ENCODE measurements at places on chromosomes 16 and 17.

- DNase-seq = no peak
Measured at GRCh38 chr17:61508912-61509311, 56.7 kb downstream of the TBX4 start.

DNA sequence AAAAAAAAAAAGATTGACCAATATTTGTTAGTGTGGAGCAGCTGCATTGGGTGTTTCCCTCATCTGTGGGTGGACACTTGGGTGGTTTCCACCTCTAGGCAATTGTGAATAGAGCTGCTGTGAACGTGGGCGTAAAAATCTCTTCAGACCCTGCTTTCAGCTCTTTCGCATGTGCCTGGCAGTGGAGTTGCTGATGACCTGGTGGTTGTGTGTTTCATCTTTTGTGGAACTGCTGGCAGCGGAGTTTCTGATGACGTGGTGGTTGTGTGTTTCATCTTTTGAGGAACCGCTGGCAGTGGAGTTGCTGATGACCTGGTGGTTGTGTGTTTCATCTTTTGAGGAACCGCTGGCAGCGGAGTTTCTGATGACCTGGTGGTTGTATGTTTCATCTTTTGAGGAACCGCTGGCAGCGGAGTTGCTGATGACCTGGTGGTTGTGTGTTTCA lies 21.4 kb downstream of the ZC3H18 start:
- DNase-seq = no peak

DNA sequence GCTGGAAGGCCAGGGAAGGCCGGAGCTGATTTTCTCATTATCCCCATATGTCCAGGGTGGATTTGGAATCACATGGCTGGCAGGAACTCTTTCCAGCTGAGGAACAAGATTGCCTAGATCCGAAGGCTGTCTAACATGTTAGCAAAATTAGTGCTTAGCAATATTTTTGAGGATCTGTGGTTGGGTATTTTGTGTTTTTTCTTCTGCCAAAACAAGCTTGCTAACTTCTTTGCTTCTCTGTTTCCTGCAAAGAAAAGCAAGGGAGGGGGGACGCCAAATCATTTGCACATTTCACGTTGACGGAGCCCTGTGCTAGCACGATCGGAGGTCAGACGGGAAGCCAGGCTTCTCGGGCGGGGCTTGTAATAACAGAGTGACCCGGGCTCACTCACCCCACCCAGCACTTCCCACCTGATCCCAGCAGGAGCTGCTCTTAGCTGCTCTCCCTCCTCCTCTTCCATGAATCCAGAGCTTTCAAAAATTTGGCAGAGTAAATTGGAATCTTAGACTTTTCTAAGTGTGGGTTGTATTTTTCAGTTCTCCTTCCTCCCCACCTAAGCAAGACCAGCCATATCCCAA lies 33.3 kb upstream of the FOXF1 start:
- no peak for DNase-seq

DNA sequence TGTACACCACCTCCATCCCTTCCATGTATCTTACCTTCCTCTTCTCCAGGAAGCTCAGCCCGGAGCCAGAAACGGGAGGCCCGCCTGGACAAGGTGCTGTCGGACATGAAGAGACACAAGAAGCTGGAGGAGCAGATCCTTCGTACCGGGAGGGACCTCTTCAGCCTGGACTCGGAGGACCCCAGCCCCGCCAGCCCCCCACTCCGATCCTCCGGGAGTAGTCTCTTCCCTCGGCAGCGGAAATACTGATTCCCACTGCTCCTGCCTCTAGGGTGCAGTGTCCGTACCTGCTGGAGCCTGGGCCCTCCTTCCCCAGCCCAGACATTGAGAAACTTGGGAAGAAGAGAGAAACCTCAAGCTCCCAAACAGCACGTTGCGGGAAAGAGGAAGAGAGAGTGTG lies 756 bp upstream of the MVP start:
- no peak for DNase-seq

DNA sequence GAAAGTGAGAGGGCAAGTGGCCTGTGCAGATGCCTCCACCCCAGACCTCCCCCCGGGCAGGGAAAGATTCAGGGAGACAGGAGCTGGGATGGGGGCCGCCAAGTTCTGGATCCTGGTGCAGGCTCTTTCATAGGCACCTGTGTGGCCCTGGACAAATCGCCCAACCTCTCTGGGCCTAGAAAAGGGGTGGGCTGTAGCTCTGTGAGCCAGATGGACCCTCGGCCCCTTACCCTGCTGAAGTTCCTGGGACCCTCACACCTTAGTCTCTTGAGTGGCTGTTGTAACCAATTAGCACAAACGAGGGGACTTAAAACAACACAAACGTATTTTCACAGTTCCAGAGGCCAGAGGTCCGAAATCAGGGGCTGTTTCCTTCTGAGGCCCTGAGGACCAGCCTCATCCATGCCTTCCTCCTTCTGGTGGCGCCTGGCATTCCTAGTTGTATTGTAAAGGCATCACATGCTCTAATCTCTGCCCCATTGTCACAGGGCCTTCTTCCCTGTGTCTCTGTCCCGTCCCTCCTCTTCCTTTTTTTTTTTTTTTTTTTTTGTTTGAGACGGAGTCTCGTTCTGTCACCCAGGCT lies 352.6 kb downstream of the SEC14L1 start:
- no peak for DNase-seq

GRCh38 chr16:11621920-11622651 lies 35.4 kb upstream of the LITAF start:
- DNase-seq = no peak

GRCh38 chr17:76572201-76572910 lies 13.3 kb downstream of the ST6GALNAC2 start:
- DNase-seq = no peak

DNA sequence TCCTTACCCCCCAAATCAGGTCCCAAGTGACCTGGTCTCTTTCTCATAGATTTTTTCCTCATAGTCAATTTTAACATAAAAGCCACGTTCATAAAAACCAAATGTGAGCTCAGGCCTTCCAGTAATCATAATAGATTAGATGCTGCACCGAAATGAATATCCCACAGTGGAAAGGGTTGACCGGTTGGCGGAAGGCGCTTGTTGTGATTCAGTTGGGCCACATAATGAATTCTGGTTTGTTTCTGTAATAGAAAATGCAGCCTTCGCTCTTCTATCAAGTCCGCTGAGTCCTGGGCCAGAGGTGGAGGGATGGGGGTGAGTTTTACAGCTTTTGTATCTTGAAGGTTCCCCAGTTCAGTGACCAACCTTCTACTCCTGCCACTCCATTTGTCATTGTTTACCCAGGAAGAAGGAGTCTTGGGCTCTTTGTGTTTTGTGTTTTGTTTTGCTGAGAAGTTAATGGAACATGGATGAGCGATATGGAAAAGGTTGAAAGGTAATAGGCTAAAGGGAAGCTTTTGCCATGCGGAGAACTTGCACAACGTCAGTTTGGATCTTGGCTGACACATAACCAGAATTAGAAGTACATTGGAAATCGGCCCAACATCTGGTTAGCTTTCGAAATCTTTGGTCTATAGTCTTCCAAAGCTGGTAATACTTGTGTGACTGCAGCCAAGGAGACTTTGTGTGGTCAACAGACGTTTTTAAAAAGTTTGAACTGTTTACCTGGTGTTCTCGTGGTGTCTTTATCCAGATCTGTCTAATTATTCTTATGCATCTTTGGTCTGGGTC lies 89.5 kb downstream of the CLEC16A start:
- no peak for DNase-seq

DNA sequence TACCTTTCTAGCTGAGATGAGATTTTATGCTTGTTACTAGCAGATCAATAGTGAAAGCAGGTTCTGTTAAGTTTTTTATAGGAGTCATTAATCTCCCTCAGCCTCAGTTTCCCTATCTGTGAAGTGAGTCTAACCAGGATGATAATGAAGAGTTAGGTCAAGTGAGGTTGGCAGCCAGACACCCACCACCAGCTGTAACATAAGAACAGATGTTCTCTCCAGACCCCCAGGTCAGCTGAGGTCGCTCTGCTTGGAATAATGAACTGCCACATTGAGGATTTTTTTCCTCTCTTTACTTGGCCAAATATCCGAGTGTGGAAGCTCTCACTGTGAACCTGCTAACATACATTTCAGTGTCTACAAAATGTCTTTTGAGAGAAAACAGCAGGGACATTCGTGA lies 389.6 kb downstream of the WWOX start:
- no peak for DNase-seq

- no peak for DNase-seq
Measured at GRCh38 chr16:4313563-4314531, 2.0 kb upstream of the GLIS2 start.

GRCh38 chr17:71503710-71504465 lies 616.9 kb upstream of the SOX9 start:
- DNase-seq = no peak

- DNase-seq = no peak
Measured at GRCh38 chr17:4293572-4293971, 29.8 kb upstream of the ANKFY1 start.

DNA sequence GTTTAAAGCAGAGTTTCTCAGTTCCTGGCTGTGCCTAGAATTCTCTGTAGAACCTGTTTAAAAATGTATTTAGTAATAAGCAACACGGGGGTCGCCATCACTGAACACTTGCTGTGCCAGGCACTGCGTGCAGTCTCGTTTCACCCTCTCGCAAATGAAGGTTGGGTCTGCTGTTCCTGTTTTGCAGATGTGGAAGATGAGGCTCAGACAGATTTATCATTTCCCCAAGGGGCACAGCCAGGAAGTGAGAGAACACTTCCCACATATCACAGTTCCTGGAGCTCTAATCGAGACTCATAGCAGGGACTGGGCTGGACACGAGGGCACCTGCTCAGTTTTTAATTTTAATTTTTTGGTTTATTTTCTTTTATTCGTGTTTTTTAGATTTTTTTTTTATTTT lies 122.7 kb downstream of the ABCC6 start:
- DNase-seq = no peak

DNA sequence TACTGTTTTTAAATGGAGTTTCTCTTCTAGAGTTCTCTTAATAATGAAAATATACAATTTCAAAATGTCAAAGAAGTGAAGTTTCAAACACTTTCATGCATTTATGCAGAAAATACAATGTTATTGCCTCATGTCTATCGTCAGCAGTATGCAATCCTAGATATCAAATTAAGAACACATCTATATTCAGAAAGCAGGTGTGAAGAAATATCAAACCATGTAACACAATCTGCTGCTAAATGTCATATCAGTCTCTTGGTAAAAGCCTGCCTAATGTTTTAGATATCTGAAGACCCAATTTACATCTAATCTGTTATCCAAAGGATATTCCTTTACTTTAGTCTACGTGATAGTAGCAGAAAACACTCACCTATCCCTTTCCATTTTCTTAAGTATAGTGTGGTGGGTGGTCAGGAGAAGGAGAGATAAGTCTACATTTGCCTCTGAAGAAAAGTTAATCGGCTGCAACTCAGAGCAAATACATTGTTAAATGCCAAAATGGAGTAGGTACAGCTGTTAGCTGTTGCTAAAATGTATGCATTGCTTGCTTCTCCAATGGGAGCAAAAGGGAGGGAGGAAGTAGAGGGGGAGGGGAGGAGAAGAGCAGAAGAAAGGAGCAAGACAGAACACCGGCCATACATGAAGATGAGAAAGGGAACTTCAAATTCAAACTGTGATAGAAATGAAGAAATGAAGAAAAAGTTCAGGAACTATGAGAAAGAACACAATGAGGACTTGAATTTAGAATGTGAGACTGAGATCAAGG lies 64.9 kb downstream of the ITFG1 start:
- no peak for DNase-seq

- DNase-seq = no peak
Measured at GRCh38 chr17:55704401-55704800, 18.3 kb downstream of the TMEM100 start.

GRCh38 chr17:30571921-30572320 lies 94.7 kb downstream of the GOSR1 start:
- no peak for DNase-seq

DNA sequence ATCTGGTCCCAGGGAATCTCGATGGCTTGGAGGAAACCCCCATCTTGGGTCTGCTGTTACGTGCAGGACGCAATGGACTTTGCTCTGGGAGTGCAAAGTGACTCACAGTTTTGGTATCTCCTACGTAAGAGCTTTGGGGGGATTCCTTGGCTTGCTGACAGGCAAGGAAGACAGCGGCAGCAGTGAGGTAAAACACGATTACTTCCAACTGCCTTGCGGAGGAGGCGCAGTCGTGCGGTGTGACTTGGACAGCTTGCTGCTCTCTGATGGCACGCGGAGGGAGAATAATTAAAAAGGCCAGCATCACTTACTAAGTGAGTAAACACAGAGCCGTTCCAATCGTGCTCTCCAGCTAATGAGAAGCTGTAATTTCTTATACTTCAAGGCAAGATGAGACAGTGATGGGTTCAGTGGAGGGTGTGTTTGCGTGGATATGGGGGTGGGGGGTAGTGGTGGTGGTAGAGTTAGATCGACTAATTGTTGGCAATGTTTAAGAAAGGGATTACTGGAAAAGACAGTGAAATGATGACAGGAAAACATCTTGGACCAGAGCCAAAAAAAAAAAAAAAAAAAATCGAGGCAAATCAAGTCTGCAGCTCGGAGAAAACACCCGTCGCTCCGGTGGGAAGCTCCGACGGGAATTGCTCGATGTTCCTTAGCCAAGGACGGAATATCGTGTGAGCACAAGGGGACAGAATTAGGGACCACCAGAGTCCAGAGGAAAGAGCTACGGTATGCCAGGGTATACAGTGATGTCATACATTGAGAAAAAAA lies 184.8 kb upstream of the ZFHX3 start:
- DNase-seq = no peak

DNA sequence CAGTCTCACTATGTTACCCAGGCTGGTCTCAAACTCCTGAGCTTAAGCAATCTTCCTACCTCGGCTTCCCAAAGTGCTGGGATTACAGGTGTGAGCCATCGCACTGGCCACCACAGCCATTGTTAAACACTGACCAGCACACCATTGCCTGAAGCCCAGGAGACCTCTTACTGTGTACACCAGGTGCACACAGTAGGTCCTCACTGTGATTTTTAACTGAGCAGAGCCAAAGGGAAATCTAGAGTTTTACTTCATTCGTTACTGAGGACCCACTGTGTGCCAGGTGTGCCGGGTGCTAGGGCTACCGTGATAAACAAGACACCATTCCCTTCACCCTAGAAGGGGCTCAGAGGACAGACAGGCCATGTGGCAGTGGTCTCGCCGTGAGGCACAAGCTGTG lies 4.2 kb downstream of the ITGB4 start:
- DNase-seq = no peak

DNA sequence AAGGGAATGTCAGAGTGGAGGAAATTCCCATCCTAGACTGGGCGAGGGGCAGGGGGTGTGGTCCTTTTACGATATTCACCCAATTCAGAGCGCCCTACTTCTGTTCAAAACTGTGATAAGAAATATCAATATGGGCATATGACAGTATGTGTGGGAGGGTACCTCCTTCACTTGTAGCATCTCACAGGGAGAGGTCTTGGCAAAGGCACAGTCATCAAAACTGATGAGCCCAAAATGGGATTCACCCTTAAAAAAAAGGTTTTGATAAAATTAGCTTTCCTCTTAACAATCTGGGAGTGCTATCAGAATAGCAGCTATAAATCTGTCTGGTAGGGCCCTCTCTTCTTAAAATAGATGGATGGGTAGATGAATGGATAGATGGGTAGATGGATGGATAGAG lies 967.8 kb upstream of the RBFOX1 start:
- DNase-seq = no peak

DNA sequence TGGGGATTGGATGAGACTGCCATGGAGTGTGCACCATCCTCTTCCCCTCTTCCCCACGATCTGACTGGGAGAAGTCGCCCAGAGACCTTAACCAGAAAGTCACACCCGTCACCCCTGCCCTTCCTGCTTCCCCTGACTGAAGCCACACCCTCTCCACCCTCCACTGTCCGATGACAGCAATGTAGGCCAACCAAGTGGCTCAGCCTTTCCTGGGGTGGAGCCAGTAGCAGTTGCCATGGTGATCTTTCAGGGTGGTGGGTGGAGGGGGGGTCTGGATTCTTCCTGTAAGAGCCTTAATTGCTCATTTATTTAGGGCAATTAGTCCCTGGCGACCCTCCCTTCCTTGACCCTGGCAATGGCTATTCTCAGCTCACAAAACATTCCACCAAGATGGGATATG lies 37.5 kb upstream of the PHB1 start:
- no peak for DNase-seq

Measured in SK-N-MC (cell line).